ENCODE measurements at places on chromosomes 12 and 14. TPM values are rescaled to one million over a fixed set of nuclear protein-coding genes. Genes with fewer than 3 reads are reported as not detected.

Gene GYS2
- total RNA-seq = not detected

Gene FAM186B
- total RNA-seq = 0.57 TPM

Gene SALL2
- total RNA-seq = under 0.01 TPM

Gene LRP1
- total RNA-seq = 26.3 TPM

Gene RACGAP1
- total RNA-seq = 11.6 TPM

Gene RPS6KA5
- total RNA-seq = 5.5 TPM

Gene FBLN5
- 0.34 TPM for total RNA-seq

Gene TGM1
- 87.8 TPM for total RNA-seq

Gene CCDC198
- total RNA-seq = not detected

Gene TCL1B
- total RNA-seq = not detected

Gene RPGRIP1
- not detected for total RNA-seq

Gene FAM222A
- total RNA-seq = 0.34 TPM

Gene GLT1D1
- not detected for total RNA-seq

Gene PPP1R36
- total RNA-seq = 0.34 TPM

Gene CSRP2
- 32.7 TPM for total RNA-seq

Gene FOXG1
- 3.7 TPM for total RNA-seq

Gene CHGA
- total RNA-seq = under 0.01 TPM

Gene LPAR5
- total RNA-seq = 5.1 TPM

Gene GPR135
- total RNA-seq = 1.6 TPM

Gene ITPR2
- total RNA-seq = 13.3 TPM

Gene ZBTB42
- total RNA-seq = 5.1 TPM

Gene TESPA1
- total RNA-seq = not detected

Gene PZP
- total RNA-seq = not detected

Gene TAS2R20
- total RNA-seq = 0.34 TPM

Gene MYH7
- total RNA-seq = not detected

Gene TSHR
- total RNA-seq = not detected

Gene CYP27B1
- total RNA-seq = 1.5 TPM

Gene YBX3
- 186 TPM for total RNA-seq

Gene LRRIQ1
- 1.4 TPM for total RNA-seq

Gene PTGDR
- total RNA-seq = not detected

Gene NXPH4
- total RNA-seq = 14.2 TPM

Gene OTOGL
- not detected for total RNA-seq

Gene CRACR2A
- total RNA-seq = 5.8 TPM

Gene CLEC2A
- total RNA-seq = not detected

Gene CIT
- 0.34 TPM for total RNA-seq

Gene ACOT6
- not detected for total RNA-seq

Gene ARHGEF25
- 0.43 TPM for total RNA-seq

Gene KLRC2
- total RNA-seq = not detected

Gene TAS2R42
- total RNA-seq = not detected

Gene PMCH
- total RNA-seq = not detected

Gene CD163L1
- total RNA-seq = 0.14 TPM

Gene ADAMTS20
- total RNA-seq = not detected

Gene TEX52
- not detected for total RNA-seq

Gene CPM
- total RNA-seq = 12.3 TPM

Gene ABCC9
- total RNA-seq = 0.34 TPM

Gene PRPF40B
- total RNA-seq = 18.5 TPM

Gene NTF3
- not detected for total RNA-seq

Gene CALCOCO1
- total RNA-seq = 41.0 TPM

Gene SIX6
- not detected for total RNA-seq

Gene TPH2
- total RNA-seq = not detected

All from nasal cavity respiratory epithelium epithelial cell of viscerocranial mucosa (primary cell).